ENCODE measurements at places on chromosomes 5 and 9. TPM values are rescaled to one million over a fixed set of nuclear protein-coding genes. Genes with fewer than 3 reads are reported as not detected.

DNA sequence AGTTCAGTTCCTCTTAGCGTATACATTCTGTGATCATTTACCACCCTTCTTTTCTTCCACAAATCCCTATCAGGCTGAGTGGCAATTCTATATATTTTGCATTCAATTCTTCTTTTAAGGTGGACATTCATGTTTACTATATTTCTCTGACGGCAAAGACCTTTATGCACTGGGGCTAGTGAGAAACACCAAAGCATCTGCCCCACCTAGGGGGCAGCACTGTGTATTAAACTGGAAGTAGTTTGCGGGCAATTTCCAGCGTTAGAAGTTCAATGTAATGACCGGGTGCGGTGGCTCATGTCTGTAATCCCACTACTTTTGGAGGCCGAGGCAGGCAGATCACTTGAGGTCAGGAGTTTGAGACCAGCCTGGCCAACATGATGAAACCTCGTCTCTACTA is 27.9 kb upstream of the FBXL7 start:
- DNase-seq = no peak

- no peak for DNase-seq
Measured at GRCh38 chr5:108687595-108688200, 60.0 kb upstream of the FER start.

DNA sequence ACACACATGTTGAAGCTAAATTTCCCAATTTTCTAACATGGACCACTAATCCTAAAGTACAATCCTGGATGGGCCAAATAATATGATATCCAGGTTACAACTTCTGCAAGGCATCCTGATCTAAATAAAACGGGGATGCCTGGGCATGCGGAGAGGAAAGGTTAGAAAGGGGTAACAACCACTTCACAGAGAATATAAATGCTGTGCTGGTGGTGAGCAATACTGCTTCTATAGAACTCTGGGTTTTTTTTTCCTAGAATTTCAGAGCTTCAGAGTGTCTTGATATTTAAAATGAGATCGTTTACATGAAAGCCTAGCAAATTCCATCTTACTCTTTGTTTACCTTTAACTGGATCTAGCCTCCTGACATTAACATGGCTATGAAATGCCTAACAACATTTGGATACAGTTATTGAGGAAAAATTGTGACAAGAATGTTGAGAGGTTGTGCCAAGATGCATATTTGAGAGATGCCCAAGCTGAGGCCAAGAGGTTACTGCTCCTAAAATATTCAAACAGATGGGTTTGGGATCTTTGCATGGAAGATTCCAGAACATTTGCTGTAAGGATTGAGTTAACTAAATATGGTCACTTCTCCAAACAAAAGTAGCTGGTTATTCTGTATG is 22.4 kb downstream of the TNFAIP8 start:
- no peak for DNase-seq

DNA sequence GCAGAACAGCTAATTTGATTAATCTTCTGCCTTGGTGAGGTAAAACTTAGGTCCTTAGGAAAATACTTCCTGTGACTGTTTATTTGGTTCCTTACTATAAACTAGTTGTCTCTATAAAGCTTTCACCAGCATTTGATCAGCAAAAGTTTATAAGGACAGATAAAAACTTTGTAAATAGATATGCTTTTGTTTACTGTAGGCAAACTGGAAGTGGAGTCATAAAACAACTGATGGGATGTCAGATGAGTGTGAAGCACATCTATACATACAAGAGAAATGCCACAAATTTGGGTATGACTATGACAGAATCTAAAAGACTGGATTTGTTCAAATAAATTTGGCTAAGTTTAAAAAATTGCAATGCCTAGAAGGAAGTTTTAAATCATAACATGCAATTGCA is 5.5 kb downstream of the PTGER4 start:
- no peak for DNase-seq

IFNK gene
- polyA plus RNA-seq = not detected

GRCh38 chr9:124780757-124781151 is 3.8 kb downstream of the OLFML2A start:
- no peak for DNase-seq

GRCh38 chr5:65815161-65815560 is 93.2 kb downstream of the NLN start:
- no peak for DNase-seq

Data from left renal pelvis (tissue), 4 donors.